ENCODE measurements at places on chromosomes 7 and 10.

DNA sequence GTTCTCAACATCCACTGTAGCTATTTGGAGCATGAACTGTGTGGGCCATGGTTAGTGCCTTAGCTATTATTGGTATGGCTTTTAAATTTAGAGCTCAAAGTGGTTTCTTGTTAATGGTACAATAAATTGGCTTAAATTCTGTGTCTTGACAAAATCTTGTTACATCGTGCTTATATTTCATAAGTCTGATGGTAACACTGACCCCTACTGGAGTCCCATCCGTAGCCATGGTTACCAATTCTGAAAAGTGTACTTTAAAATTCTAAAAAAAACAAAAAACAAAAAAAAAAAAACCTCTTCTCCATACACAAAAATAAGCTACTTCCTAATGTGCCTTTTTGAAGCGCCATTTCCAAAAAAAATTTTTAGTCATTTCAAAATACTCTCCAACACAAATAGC lies 6.4 kb upstream of the RPP30 start:
- peak; percentile 77 for DNase-seq

DNA sequence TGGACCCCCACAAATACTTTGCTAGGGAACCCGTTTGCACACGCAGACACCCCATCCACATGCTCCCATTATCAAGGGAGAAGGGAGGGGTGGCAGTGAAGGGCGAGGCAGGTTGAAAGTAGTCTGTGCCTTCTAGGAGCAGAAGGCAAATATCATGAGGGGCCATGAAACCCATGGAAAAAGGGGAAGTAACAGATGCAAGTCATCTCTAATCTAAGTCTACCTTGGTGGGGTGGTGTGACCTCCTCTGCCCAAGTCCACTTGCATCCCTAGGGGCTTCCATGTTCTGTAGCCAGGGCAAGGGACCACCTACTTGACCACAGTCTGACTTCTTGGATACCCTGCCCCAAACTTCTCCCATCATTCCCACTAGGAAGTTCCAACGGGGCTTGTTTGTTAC lies 5.5 kb downstream of the GIMAP6 start:
- no peak for DNase-seq

DNA sequence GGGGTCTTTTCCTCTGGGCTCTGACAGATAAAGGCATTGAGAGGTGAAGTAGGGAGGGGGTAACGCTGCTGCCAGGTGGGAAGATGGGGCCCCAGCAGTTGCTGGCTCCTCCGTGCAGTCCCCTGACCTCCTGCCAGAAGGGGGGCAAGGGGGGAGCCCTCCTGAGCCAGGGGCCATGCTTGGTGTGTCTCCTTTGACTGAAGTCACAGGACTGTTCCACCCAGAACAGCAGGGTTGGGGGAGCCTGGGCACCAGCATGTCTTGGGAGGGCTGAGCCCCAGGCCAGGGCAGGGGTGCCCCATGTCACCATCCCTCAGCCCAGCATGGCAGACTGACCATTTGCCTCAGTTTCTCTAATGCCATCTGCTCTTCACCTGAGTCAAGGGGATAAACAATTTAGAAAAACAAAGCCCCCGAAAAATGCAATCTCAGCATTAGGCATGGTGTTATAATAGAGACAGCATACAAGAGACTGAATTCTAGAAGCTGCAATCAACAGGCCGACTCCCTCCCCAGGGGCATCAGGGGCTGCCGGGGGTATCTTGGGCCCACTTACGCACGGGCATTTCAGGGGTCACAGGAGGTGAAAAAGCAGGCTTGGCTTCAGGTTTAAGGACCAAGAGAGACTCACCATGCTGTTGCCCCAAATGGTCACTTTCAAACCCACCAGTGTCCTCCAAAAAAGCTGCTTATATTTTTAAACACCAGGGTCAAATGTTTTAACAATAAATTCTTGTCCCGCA lies 108.6 kb upstream of the GPR26 start:
- no peak for DNase-seq

- peak; percentile 52 for DNase-seq
Observed at GRCh38 chr7:142485617-142486226, 227.9 kb upstream of the PRSS58 start.

GRCh38 chr10:103125323-103126267 lies 67.5 kb downstream of the NT5C2 start:
- peak; percentile 71 for DNase-seq

- DNase-seq = no peak
Observed at GRCh38 chr7:25643286-25643685, 415.0 kb upstream of the NPVF start.

GRCh38 chr7:1024331-1024841 lies 20.0 kb upstream of the GPR146 start:
- DNase-seq = no peak

DNA sequence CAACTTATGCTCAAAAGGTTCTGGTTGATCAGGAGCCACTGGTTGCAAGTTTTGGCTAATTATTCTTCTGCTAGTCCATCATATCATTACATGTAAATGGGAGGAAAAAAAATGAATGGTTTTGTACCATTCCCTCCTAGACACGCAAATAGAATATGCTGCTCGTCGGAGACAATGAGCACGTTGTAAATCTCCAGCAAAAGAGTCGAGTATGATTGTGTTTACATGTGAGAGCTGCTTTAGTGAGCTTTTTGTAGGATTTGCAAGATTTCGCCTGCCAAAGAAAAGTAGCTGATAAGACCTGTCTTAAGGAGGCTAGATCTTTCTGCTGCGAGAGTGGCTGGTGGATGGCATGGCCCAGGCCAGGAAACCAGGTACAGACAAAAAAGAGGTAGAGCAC lies 109.0 kb downstream of the ZMYND11 start:
- DNase-seq = no peak

DNA sequence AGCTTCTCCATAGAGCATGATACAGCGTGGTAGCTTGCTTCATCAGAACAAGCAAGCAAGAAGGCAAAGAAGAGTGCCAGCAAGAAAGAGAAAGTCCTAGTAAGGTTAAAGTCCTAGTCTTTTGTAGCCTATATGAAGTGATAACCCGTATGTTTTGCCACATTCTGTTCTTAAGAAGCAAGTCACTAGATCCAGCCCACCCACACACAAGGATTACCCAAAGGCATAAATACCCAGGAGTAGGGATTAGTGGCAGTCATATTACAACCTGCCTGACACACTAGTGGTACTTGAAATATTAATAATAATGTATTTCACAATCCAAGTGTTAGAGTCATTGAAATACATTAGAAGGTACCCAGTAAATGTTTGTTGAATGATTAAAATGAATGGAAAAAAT lies 285.5 kb downstream of the HPSE2 start:
- no peak for DNase-seq

DNA sequence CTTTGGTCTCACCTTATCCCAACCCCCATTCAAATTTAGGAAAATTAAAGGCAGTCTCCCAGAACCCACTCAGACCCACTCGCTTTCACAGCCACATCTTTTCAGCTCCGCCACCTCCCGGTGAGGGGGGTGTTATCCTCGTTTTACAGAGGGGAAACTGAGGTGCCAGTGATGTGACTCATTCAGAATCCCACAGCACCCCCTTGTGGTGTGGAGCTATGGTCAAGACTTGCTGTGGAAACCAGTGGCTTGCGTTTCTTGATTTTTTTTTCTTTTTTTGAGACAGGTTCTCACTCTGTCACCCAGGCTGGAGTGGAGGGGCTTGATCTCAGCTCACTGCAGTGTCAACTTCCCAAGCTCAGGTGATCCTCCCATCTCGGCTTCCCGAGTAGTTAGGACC lies 27.6 kb downstream of the SLC35G1 start:
- peak; percentile 23 for DNase-seq

GRCh38 chr7:133950855-133951254 lies 176.3 kb upstream of the LRGUK start:
- DNase-seq = no peak

GRCh38 chr7:35463176-35463700 lies 209.3 kb upstream of the TBX20 start:
- DNase-seq = no peak

- DNase-seq = no peak
Observed at GRCh38 chr7:45711161-45711490, 137.0 kb downstream of the ADCY1 start.

- no peak for DNase-seq
Observed at GRCh38 chr7:115747174-115747573, 283.4 kb downstream of the TFEC start.

DNA sequence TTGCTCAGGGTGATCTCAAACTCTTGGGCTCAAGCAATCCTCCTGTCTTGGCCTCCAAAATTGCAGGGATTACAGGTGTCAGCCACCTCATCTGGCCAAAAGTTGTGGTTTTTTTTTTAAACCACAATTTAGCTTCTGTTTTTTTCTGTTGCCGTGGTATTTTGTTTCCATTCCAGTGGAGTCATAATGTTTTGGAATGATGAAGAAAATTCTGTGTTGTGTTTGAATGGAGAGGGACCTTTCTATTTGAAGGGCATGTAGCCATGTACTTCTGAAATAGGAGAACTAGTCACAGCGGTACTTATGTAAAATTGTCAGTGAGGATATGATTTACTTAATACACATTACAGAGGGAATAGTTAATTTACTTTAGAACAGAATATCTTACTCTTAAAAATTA lies 201.3 kb downstream of the ARL4A start:
- DNase-seq = peak; percentile 26

GRCh38 chr7:150357771-150358427 lies 10.7 kb upstream of the REPIN1 start:
- no peak for DNase-seq

GRCh38 chr7:79781716-79782115 lies 328.2 kb upstream of the MAGI2 start:
- DNase-seq = no peak

DNA sequence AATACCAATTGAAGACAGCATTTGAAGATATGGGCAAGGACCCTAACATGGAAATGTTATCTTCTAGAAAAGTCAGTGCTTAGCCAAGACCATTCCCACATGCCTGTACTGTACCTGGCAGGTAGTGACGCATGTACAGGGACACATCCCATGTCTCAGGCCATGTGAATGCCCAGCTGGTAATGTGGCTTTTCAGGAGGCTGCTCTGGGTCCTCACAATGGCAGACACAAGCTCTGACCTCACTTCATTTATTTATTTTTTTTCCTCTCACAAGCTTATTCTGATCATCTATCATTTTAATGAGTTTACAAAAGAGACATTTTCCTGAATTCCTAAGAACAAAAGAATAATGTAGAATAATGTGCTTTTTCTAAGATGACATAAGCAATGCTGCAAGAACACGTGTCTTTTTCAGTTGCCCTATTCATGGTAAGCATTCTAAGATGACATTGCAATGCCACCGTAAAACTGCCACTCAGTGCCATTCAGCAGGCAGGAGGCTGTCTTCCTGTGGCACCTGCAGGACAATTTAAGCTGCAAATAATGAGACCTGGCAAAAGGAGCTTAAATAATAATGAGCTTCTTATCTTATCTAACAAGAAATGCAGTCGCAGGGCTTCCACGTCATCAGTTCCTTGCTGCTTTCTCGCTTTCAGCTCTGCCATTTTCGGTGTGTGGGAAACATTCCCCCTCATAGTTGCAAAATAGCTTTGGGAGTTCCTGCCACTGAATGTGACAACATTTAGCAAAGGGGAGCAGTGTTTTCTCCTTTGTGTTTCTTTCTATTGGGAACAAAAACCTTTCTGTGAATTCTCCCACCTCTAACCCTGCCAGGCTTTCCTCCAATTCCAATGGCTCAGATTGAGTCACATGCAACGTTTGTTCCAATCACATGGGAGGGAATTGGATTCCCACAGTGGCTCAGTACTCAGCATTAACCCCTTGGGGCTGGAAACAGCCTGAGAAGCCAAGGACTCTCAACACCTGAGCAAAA lies 113.0 kb downstream of the SEC23IP start:
- no peak for DNase-seq

- no peak for DNase-seq
Observed at GRCh38 chr10:130038611-130039109, 72.0 kb downstream of the C10orf143 start.

Measured in common myeloid progenitor, CD34-positive (primary cell).